Activated T-cell treated with anti-CD3 and anti-CD28 coated beads for 48 hours (primary cell): ENCODE measurements at places on chromosomes 12 and 14.

DNA sequence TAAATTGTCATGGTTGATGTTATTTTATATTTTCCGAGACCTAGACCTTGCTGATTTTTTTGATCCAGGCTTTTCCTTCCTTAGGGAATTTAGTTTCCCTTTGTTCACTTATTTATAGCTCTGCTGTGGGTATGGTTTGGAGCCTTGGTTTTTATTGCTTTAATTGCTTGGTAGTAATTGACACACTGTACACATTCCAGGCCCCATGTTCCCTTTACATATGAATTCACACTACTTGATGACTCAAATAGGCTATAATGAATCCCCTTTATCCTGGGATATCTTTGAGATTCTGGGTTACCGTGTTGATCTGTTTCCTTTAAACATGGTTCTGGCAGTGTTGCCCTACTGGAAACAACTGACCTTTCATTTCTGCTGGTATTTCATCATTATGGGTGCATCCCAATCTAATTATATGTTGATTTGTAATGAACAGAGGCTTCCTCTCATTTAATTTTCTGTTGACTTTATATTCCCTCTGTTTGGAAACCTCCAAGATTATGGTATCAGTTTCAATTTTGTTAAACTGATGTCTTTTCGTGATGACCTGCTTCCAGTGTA lies 424.0 kb downstream of the RAD51B start:
- DNase-seq: no peak

DNA sequence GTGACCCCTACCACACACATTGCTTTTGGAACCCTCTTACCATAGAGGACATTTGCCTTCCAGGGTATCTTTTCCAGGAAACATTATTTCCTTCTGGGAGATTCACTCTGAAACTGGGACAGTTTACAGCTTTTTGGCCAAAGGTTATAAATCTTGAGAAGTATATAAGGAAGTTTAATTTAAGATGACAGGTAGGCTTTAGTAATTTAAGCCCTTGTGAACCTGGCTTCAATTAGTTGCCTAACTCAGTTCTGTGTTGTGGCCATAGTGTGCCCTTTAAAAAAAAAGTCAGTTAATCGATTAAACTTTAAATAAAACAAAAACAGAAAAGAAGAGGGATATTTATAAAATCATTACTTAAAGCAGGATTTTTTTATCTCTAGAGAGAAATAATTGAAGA lies 142.9 kb downstream of the NAV3 start:
- no peak for DNase-seq

GRCh38 chr14:100868621-100869370 lies 34.7 kb downstream of the RTL1 start:
- DNase-seq: no peak

DNA sequence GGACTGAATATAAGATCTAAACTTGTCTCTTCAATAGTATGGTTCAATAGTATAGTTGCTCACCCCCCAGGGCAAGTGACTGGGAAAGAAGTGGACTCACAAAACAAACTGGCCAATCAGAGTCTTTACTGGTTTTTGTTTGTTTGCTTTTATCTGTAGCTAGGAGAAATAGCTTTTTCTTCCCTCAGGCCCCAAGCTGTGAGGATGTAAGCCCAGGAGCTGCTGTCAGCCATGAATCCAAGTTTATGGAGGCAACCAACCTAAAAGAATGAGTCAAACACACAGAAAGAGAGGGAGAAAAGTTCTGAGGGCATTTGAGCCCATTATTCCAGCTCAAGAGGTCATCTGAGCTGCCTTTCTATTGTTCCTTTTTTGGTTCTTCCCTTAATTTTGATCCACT lies 375.3 kb downstream of the BCAT1 start:
- DNase-seq: no peak

DNA sequence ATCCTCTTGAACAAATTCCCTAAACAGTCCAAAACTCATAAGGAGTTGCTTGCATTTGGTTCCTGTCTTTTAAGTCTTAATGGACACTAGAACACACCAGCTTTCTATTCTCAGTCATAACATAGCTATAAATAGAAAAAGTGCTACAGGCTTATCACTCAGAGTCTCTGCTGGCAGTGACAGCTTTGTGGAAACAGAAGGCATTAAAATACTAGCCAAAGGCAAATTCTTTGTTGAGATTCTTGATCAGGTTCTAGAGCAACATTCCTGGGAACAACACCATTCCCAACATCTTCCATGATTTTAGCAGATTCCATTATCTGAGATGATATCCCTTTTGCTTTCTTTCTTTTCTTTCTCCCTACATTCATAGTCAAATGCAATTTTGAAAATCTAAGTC lies 207.7 kb upstream of the PLEKHG7 start:
- no peak for DNase-seq

- no peak for DNase-seq
Observed at GRCh38 chr14:79585845-79586244, 625.5 kb downstream of the DIO2 start.

DNA sequence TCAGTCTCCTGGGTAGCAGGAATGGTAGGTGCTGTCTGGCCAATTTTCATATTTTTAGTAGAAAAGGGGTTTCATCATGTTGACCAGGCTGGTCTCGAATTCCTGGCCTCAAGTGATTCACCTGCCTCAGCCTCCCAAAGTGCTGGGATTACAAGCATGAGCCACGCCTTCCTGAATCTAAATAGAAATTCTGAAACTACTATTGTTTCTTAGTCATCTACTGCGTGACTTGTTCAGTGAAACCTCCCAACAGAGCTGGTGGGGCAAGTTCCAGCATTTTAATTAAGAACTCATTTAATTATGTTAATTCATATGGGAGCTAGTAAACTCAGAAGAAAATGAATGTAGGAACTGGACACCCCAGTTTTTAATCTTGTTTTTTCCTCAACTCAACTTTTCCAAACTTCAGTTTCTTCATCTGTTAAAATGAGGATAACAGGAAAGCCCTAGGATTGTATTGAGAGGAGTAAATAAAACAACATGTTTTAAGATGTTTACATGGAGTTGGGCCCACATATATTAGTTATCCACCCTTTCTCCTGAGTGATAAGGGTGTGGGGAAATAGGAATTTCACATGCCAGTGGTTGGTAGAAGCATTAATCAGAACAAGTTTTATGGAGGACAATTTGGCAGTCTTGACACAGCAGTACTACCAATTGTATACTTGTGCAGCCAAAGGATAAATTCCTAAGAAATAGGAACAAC lies 335.8 kb upstream of the E2F7 start:
- DNase-seq: no peak

- DNase-seq: no peak
Observed at GRCh38 chr14:99757331-99758070, 35.7 kb upstream of the EML1 start.

DNA sequence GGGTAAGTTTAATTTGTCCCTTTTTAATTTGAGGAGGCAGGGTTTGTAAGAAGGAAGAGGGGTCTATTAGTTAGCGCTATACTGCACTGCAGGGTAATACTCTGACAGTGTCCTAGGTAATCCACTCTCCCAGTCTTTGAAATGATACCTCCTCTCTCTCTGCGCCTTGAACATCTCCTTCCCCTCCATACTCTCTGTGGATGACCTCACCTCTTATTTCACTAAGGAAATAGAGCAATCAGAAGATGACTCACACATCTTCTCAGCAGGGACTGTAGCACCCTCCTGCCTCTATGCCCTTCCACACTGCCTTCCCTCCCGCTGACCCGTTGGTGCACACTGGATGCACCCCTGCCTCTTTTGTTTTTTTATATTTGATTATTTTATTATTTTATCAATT lies 94.2 kb downstream of the GRIP1 start:
- DNase-seq: no peak

DNA sequence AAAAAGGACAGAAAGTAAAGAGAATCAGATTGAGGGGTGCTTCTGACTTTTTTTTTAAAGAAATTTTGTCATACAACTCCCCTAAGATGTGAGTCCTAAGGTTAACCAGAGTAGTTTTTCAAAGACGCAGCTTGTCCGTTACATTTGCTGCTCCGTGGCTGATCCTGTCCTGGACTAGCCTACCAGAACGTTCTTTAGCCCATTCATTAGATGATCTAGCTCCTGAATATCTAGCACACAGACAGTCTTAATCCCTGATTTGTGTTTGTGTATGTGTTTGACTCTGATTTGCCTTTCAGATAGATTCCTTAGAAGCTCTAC lies 60.3 kb downstream of the SAMD4A start:
- no peak for DNase-seq

- no peak for DNase-seq
Observed at GRCh38 chr14:102125546-102125945, 14.2 kb upstream of the WDR20 start.

DNA sequence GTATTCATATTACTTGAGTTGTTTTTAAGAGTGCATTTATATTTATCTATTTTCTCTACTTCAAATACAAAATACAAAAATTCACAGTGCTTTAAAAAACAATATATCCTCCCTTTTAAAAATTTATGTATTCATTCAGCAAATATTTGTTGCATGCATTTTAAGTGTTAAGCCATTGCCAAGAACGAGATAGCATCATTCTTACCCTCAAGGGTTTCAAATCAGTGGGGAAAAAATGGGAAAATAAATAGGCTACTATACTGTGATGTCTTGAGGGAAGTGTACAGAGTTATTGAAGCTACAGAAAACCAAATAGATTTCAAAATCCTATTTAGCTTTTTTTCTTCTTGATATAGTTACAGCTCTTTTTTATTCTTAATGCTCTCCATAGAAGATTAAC lies 23.2 kb downstream of the MRPS35 start:
- DNase-seq: no peak

- no peak for DNase-seq
Observed at GRCh38 chr12:122161682-122162081, 12.3 kb downstream of the IL31 start.

- no peak for DNase-seq
Observed at GRCh38 chr12:74918291-74918690, 291.3 kb downstream of the KCNC2 start.

GRCh38 chr14:64569138-64569631 lies 19.4 kb downstream of the PPP1R36 start:
- DNase-seq: no peak

DNA sequence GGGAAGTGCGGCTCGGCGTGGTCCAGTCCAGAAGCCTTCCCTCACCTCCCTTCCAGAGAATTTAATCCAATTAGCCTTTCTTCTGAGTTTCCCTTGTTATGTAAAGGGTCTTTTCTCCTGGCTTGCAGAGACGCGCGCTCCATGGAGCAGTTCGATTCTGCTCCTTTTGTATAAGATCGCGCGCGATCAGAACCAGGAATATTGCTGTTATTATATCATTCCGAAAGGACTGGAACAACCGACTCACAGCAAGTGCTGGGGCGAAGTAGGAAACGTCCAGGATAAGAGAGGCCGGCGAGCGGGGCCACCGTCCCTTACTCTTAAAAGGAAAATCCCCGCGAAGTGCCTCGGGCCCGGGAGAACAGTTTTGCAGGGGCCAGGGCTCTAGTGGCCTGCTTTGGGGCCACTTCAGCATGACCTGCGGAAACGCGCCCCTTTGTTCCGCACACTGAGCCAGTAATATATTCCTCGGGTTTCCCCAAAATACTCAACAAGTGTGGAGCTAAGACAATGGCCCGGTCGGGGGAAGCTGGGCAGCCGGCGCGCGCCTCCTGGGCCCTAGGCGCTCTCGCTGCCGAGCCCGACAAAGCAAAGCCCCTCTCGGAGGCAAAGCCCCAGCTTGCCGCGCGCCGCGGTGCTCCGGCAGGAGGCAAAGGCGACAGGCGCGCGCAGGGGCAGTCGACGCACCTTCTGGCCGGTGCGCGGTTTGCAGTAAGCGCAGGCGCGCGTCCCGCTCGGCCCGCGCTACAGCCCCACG lies 2.9 kb downstream of the RFX4 start:
- peak; percentile 20 for DNase-seq
